ENCODE measurements at places on chromosomes 2 and 18. TPM values are rescaled to one million over a fixed set of nuclear protein-coding genes. Genes with fewer than 3 reads are reported as not detected.
A peak's percentile ranks its signal among the peaks of the same experiment; 100 is the strongest.

RND3 gene
- total RNA-seq, result 100 TPM

CHST9 gene
- 0.14 TPM for total RNA-seq

ARHGEF4 gene
- 8.8 TPM for total RNA-seq

IL36RN gene
- total RNA-seq, result not detected

DSG3 gene
- not detected for total RNA-seq

EVX2 gene
- total RNA-seq, result not detected

PARD3B gene
- total RNA-seq, result 48.1 TPM

PLA2R1 gene
- 11.7 TPM for total RNA-seq

RGPD3 gene
- 0.14 TPM for total RNA-seq

ITGB6 gene
- not detected for total RNA-seq

RAB17 gene
- total RNA-seq, result 2.7 TPM

AAMP gene
- 43.3 TPM for total RNA-seq

SERPINB8 gene
- total RNA-seq, result 19.6 TPM

SPATA3 gene
- total RNA-seq, result not detected

CTAGE1 gene
- not detected for total RNA-seq

REG1A gene
- not detected for total RNA-seq

STPG4 gene
- not detected for total RNA-seq

CD207 gene
- total RNA-seq, result 0.42 TPM

C2orf15 gene
- total RNA-seq, result not detected

GRCh38 chr2:38856165-38856564 lies 19.6 kb downstream of the DHX57 start:
- no peak for DNase-seq

DNA sequence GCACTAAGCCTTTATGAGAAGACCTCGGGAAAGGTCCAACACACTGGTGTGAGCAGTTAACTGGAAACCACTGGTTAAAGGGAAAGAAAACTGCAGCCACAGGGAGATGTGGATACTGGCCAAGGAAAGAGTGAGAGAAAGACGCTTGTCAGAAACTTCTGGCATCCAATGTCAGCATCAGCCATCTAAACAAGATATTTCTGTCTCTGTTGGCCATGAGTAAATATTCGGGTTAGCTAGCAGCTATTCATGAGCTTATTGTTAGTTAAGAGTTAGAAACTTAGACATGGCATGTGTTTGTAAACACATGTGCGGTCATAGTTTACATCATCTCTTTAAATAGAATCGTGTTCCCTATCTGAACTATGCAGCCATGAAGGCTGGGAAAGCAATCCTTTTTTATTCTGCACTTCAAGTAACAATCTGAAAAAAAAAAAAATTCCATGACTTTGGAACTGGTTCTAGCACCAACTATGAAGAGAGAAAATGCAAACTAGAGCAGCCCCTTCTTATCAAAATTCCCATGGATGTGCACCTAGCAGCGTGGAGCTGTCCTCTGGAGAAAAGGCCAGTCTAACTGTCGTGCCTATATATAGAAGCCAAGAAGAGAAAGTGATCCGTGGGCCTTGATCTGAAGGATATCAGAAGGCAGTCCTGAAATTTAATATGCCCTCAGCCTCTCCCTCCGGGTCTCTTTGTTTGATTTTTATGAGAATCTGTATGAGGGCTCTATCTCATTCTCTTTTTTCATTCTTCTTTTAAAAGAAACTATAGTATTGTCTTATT lies 84.0 kb upstream of the RFX8 start:
- no peak for DNase-seq

- no peak for DNase-seq
Measured at GRCh38 chr2:11758647-11759046, 12.2 kb downstream of the LPIN1 start.

DNA sequence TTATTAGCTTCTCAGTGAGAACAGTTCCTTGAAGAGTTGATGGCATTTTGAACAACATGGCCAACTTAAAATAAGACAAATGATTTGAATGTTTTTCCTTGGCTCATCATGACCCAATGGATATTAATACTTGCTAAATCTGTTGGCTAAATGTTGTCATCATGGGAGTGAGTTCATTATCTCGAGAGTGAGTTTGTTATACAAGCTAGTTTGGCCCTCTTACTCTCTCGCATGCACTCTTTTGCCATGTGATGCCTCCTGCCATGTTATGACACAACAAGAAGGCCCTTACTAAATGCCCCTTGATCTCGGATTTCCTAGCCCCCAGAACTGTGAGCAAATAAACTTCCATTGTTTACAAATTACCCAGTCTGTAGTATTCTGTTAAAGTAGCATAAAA lies 22.9 kb upstream of the SANBR start:
- DNase-seq, result no peak

GRCh38 chr2:170550501-170550900 lies 164.6 kb upstream of the SP5 start:
- DNase-seq, result no peak

- no peak for DNase-seq
Measured at GRCh38 chr2:234841321-234842015, 110.3 kb upstream of the SH3BP4 start.

GRCh38 chr2:203126996-203127395 lies 111.8 kb upstream of the CYP20A1 start:
- DNase-seq, result no peak

GRCh38 chr18:6659963-6660725 lies 69.4 kb upstream of the ARHGAP28 start:
- no peak for DNase-seq

DNA sequence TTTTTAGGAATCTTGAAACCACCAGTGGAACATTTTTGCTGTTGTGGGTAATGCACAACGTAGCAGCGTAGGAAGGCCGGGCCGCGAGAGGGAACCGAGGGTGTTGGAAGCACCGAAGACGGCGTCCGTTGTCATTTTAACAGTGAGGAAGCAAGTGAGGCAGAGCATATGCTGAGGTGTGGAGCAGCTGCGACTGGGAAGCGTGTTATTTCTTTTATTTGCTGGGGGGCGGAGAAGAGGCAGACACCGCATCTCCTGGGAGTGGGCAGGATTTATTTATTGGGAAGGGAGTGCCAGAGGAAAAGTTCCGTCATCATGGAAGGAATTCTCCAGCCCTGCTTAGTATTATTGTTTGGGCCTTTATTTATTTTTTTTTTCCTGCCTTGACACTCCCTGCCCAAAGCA lies 232.8 kb downstream of the KLHL29 start:
- peak; percentile 88 for DNase-seq

DNA sequence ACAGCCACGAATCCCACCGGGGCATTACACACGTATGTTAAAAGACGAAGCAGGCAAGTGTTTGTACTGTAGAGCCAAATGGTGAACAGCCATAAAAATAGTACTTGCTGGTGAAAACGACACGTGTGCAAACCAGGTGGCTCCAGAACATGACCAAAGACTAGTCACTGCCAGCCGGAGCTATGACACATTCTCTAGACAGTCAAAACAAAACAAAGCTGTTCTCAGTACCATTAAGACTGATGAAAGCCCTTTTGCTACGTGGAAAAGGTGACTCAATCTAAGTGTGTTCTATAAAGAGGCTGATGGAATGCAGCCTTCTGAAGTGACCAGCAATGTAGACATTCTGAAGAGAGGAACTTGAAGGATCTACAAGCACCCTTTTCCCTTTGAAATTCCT lies 367.7 kb upstream of the NETO1 start:
- no peak for DNase-seq

DNA sequence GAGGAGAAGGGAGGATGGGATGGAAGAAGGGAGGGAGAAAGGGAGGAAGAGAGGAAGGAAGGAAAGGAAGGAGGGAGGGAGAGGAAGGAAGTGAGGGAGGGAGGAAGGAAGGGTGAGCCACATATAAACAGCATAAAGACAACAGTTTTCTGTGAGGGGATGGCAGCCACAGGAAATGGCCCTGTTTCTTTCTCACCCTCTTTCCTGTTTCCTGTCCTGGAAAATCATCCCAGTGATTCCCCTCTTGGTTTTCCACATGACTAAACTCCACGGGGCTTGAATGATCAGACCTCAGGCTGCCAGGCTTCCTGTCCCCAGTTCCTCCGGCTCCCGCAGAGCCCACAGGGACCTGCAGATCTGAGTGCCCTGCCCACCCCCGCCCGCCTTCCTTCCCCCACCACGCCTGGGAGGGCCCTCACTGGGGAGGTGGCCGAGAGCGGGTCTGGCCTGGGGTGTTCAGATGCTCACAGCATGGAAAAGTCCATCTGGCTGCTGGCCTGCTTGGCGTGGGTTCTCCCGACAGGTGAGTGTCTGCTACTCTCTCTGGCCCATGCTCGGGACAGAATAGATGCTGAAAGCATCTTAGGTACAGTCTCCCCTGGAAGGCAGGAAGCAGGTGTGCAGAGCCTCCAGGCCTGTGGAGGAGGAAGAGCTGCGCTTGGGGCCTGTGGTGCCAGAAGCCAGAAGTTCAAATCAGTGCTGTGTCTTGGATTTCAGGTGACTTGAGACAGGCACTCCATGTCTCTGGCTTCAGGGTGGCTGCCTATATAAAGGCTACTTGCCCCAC lies at the start of gene SIGLEC15:
Gene SIGLEC15, plus strand, starts transcription at position 418 of the 787 bp plus-strand sequence. Its CDS starts 54 bp downstream, at position 472.
- peak; percentile 63 for DNase-seq

DNA sequence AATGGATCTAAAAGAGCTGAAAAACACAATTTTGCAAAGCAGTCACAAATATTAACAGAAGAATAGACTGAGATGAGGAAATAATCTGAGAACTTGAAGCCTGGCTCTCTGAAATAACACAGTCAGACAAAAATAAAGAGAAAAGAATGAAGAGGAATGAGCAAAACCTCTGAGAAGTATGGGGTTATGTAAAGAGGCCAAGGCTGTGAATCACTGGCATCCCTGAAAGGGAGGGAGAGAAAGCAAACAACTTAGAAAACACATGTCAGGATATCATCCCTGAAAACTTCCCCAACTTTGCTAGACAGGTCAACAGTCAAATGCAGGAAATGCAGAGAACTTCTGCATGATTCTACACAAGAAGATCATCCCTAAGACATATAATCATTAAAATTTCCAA lies 73.5 kb upstream of the LHCGR start:
- DNase-seq, result no peak

GRCh38 chr2:239693761-239694415 lies 293.1 kb upstream of the HDAC4 start:
- DNase-seq, result no peak

GRCh38 chr2:218282173-218282991 lies 9.9 kb downstream of the TMBIM1 start:
- no peak for DNase-seq

DNA sequence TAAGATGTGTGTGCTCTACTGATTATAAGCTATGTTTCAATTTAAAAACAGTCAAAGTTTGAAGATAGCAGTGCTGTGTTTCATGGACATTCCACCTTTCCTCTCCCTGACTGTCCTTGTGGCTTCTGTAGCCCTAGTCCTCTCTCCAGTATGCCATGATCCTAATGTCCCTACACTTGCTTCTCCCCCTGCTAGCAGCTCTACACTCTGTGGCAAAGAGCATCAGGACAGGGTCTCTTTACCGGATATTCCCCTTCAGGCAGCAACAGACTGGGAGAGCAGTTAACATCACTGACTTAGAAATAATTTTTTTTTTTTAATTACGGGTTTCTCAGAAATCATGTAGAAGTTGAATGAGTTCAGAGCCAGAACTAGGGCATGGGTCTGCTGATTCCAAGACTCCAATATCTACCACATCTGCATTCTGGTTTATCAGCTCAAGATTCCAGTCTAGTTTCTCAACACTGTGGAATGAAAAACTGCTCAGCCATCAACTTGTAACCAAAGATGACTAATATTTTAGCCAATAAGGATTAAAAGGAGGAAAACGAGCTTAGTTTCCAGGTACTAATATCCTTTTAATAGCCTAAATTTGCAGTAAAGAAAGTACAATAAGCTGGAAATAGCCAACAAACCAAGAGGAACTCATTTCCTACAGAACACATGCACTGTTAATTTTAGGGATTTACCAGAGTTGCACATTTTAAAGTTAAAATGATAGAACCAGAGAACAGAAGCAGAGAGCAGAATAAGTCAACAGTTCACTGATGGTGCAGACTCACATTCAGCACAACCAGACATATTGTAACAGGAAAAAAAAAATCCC lies 45.2 kb downstream of the TMEM131 start:
- no peak for DNase-seq

- no peak for DNase-seq
Measured at GRCh38 chr2:118535818-118536212, 311.6 kb downstream of the EN1 start.

GRCh38 chr18:3607309-3608098 lies 157.5 kb downstream of the TGIF1 start:
- DNase-seq, result no peak

GRCh38 chr2:161576421-161576820 lies 47.8 kb upstream of the SLC4A10 start:
- DNase-seq, result no peak

DNA sequence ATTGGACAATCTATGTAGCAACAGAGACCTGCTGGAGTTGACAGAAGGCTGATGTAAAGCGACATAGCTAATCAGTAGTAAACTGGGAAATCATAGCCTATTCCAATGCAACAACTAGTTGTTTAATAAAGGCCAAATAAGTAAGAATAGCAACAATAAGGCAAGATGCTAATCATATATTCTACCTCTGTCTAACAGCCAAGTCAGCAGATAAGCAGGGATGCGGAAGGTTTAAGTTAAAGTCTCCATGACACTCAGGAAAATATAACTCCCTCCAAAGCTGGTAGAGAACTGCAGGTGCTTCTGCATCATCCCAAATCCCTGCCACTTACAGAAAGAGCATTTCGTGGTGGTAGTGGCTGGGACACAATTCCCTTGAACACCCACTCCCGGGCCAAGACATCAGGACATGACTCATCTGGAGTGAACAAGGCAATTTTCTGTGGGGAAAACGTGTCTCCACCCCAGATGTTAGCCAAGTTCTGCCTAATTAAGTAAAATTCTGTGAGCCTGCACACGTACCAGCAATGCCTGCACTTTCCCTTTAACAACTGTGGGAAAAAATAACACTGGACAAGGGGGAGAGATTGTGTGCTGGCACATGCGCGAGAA lies 413.6 kb upstream of the ID2 start:
- DNase-seq, result no peak

GRCh38 chr2:144914622-144915318 lies 394.9 kb upstream of the ZEB2 start:
- DNase-seq, result no peak

DNA sequence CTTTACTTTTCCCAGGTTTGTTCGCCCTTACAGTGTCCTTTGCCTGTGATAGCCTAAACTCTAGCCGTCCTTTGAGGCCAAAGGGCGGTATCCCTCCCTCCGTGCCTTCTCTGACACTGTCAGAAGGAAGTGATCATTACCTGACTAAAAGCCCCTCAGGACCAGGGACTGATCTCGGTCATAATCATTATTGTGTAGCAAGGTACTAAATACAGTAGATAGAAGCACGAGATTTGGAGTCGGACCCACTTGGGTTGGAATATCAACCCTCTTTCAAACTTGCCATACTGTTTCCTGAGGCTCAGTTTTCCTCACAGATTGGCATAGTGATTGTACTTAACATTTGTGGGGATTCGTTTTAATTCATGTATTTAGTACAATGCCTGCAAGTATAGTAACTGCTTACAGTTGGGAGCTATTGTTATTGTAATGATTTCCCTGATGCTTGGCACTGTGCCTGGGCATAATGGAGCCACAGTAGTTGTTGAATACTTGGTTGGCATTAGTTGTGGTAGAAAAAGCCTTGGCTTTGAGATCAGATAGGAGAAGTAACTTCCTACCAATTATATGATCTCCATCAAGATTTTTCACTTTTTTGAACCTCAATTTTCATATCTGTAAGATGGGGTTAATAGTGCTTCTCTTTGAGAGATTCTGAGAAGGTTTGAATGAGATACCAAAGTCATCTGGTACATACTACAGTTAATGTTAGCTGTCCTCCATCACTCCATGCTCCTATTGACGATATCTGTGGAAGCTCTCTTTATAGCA lies 836 bp downstream of the STK11IP start:
- no peak for DNase-seq
